Central memory CD4-positive, alpha-beta T cell (primary cell): ENCODE measurements at places on chromosomes 3 and 15.

GRCh38 chr15:63872759-63873510 is 39.2 kb upstream of the HERC1 start:
- DNase-seq, result no peak

GRCh38 chr3:132354916-132355702 is 37.9 kb downstream of the ACP3 start:
- DNase-seq, result no peak

GRCh38 chr15:90918034-90918788 is 14.1 kb downstream of the HDDC3 start:
- no peak for DNase-seq

DNA sequence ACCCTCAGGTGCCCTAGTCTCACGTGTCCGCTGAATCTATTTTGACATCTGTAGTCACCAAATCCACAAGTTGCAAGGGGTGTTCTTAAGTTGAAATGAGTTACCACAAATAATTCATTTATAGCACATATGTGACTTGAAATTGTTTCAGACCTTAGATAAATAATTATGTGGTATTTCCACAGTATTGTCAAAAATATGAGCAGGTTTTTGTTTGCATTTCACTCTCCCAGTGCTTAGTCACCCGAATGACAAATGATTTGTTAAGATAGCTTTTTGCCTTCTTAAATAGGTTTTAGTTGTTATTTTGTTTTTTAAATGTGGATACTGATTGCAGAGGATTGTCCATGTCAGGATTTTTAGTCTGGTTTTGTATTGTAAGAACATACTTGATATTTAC is 2.6 kb downstream of the MFSD1 start:
- DNase-seq, result no peak

- no peak for DNase-seq
Measured at GRCh38 chr15:29066310-29066709, 180.5 kb downstream of the APBA2 start.

DNA sequence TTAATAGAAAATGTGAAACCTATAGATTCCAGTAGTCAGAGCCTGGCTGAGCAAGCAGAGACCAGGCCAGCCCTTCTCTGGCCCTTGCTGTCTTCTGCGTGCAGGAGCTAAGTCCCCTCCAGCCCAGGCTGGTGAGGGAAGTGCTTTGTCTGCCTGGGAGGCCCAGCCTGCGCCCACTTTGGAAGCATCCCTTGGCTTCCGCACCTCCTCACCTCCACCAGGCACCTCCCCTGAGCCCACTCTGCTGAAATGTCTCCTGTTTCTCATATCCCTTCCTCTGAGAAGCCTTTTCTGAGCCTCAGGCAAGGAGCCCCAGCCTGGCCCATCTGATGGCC is 45.3 kb downstream of the ALDH1L1 start:
- DNase-seq, result no peak

DNA sequence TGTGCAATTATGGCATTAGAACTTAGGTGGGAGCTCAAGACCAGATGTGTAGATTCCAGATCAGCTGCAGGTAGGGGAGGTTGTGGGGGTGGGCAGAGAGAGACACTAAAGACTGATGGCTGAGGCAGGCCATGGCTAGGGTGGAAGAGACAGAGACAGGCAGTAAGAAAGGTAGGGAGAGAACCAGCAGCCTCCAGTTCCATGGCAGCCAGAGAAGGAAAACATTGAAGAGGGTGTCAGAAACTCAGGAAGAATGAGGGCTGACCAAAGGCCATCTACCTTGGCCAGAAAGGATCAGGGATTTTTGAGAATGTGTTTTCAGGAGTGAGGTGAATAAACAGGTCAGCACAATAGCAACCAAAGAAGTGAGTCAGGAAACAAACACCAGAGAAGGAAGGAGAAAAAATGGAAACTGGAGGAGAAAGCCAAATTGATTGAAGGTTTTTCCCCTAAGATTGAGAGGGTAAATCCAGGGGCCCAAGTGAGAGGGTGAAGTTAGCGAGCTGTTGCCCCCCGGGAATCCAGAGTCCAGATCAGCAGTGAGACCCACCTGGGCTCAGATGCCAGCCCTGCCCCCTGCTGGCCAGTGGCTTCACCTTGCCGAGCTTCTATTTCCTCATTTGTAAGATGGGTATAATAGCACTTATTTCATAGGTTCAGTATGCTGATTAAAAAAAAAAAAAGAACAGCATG is 41.0 kb downstream of the ABHD2 start:
- DNase-seq, result peak; percentile 45

- DNase-seq, result no peak
Measured at GRCh38 chr3:115254492-115255196, 107.6 kb upstream of the ZBTB20 start.

DNA sequence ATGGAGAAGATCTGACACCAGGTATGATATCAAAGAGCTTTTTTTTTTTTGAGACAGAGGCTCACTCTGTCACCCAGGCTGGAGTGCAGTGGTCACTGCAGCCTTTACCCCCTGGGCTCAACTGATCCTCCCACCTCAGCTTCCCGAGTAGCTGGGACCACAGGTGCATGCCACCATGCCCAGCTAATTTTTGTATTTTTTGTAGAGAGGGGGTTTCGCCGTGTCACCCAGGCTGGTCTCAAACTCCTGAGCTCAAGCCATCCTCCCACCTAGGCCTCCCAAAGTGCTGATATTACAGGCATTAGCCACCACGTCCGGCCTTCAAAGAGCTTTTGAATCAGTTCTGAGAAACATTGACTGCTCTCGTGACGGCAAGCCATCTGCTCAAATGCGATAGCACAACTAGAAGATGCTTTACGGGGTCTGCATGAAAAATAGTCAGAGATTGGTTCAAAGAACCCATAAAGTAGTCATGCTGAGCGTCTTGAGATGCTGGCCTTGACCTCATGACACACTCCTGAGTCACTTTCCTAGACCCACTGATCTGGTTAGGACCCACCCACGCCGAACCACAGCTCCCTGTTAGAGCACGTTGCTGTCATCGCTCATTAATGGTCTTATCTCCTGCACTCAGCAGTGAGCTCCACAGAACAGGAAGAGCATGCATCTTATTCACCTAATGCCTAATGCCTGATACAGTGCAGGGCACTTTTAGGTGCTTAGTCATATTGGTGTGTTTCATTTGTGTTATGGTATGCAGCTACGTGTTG is 57.0 kb upstream of the NR2F2 start:
- DNase-seq, result no peak

GRCh38 chr15:99437315-99438223 is 128.2 kb upstream of the MEF2A start:
- no peak for DNase-seq

GRCh38 chr3:177713928-177714900 is 516.9 kb upstream of the TBL1XR1 start:
- no peak for DNase-seq

DNA sequence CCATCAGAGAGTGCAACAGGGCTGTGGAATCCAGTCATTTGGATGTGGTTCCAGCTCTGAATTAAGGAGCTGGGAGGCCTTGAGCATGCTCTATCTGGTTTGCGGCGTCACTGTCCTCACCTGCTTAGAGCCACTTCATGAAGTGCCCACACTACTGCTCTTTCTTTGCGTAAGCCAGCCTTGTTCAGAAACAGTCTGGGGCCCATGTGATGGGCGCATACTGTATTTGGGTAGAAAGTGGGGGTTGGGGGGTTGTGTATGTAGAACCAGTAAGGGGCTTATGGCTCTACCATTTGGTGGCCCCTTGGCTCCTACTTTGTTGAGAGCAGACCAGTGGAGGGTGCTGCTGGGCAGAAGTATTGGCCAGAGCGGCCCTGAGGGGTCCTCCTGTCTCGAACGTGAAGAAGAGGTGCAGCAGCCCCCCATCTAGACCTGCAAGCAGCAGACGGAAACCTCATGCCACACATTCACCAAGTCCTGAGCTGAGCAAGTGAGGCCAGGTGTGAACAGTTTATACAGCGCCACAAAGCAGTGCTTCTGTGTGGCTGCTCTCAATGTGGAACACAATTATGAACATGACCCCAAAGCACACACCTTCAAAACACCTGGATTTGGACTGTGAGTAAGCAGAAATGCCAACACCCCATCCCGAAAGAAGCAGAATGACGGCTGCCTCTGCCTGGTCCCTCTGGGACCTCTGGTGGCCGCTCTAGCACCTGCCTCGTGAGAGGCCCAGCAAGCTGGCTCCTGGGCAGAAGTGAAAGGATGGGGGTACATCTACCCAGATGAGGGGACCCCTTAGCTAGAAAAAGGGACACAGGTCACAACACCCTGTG is 26.6 kb downstream of the SRPRB start:
- no peak for DNase-seq

- DNase-seq, result no peak
Measured at GRCh38 chr3:163508206-163508605, 1570.1 kb downstream of the SI start.

DNA sequence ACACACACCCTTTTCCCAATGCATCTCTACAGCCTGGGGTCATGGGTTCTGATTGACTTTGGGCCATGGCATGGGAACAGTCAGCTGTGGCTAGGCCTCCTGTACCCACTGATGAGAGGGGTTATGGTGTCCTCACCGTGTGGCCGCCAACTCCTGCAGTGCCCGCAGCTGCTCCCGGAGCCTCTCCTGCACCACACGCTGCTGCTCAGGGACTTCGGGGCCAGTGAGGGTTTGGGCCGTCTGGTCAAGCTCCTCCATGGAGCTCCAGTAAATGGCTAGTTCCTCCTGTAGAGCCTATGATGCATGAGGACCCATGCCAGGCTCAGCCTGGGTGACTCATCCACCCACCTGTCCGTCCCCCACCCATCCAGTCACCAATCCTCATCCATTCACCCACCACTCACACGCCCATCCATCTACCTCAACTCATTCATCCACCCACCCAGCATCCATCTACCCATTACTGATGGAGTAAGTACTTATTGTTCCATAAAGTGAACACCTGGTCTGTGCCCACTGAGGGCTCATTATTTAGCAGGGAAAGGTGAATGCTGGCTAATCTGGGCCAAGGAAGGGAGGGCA is 21.6 kb downstream of the SPTBN5 start:
- DNase-seq, result no peak

DNA sequence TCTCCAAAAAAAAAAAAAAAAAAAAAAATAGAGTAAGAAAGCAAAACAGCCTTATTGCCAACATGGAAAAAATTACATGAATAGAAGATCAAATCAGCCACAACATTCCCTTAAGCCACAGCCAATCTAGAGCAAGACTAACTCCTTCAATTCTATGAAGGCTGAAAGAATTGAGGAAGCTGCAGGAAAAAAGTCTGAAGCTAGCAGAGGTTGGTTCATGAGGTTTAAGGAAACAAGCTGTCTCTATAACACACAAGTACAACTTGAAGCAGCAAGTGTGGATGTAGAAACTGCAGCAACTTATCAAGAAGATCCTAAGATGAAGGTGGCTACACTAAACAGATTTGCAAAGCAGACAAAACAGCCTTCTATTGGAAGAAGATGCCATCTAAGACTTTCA is 9.3 kb downstream of the PARL start:
- no peak for DNase-seq

DNA sequence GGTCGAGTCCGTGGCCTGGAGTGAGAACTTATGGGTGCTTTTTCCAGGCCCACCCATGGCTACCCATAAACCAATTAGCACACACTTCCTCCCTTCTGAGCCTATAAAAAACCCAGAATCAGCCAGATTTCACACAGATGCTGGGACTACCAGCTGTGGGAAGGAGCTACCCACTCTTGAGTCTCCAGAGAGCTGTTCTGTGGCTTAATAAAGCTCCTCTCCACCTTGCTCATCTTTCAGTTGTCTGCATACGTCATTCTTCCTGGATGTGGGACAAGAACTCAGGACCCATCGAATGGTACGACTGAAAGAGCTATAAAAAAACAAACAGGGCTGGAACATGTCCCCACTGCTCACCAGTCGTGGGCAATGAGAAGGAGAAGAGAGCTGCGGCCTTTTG is 555.4 kb upstream of the CCDC54 start:
- DNase-seq, result no peak

- DNase-seq, result peak; percentile 67
Measured at GRCh38 chr3:15557511-15557946, 36.0 kb upstream of the COLQ start.

GRCh38 chr3:54850484-54851018 is 77.3 kb downstream of the LRTM1 start:
- no peak for DNase-seq

- no peak for DNase-seq
Measured at GRCh38 chr3:117580806-117581205, 871.2 kb downstream of the TUSC7 start.

DNA sequence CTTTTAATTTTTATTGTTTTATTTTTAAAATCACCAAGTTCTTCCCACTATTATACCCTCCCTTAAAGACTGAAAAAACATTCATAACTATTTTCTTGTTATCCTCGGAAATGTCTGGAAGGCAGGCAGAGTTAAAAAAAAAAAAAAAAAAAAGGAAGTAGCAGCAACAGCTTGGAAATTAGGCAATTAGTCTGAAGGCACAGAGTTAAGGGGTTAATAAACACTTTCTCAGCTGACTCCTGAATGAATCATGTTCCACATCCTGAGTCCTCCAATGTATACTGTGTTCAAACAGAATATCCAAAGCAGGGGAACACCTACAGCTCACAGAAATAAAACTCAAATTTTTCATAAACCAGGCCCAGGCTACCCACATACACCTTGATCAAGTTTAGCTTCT is 5.8 kb downstream of the HEXA start:
- no peak for DNase-seq

DNA sequence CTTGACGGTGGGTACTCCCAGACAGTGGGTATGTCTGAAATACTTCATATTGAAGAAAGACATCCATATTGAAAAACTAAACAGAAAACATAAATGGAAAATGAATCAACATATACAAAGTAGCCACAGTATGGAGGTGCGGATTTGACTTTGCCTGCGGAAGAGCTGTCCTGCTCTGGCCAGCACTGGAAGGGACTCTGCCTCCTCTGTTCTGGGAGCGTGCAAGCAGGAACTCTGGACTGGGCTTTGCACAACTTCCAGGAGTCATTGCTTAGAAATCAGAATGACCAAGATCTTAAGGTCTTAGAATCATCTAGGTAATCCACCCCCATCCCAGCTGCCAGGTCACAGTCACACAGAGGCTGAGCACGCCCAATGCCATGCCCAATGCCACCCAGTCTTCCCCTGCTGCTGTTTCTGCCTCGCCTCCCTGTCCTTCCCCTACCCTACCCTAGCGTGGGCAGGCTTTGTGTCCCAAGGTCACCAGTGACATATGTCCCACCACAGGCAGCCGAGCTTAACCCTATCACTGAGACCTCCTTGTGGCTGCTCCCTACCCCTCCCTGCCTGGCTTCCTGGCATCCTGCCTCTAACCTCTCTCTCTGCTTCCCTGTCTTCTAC is 36.3 kb downstream of the CDC25A start:
- DNase-seq, result no peak

DNA sequence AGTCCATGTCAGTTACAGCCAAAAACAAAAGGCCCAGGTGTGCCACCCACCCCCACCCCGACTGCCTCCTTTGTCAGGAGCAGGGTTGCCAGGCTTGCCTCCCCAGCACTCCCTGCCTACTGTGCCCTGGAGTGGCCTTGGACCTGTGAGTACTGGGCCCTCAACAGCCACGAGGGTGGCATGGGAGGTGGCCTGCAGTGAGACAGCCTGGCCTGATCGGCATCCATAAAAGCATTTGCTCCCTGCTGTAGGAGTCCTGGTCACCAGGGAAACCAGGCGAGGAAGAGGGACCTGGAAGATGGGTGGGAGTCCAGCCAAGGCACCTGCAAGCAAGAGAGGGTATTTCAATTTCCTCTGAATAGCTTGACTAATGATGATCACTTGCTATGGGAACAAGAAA is 56.4 kb upstream of the KCNMB2 start:
- no peak for DNase-seq
